Stromal cell of bone marrow (primary cell): ENCODE measurements at places on chromosomes 2 and 18.

- DNase-seq, result no peak
These were observed 31.1 kb downstream of the MYO7B start for GRCh38 chr2:127566576-127566975.

DNA sequence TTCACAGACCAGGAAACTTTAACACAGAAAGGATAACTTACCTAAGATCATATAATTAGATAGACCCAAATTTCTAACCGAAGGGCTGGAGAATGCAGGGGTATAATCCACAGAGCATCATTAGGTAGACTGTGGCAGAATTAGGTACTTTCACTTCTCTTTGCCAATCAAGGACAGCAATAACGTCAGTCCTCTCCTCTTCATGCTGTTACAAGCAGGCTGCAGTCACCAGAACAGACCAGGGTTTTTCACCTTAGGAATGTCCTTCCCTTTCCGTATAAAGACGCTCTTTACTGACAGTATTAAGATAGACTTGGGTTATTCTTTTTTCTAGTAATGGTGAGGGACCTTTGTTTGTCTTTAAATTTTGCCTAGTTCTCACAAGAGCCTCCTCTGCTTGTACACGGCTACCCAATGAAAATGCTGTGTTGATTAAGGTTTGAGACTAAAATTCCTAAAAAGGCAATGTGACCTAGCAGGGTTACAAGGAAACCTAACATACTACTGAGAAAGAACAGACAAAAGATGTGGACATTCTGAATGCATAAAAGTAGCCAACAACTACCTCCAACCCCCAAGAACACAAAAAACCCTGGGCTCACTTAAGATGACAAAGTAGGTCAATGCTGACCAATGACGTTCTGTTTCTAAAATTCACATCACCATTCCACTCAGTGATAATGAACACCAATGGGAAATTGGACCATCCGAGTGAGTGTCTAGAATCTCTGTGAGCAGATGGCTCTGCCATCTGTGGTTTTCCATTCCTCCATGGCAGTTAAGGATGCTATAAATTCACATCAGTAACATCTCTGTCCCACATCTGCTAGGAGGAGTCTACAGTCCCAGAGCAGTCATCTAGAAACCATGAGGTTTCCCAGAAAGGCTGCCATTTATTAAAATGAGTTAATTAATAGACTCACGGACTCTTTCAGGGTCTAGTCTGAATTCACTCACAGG, 2.1 kb downstream of the PDIA6 start:
- DNase-seq, result no peak

GRCh38 chr2:43488737-43489136, 107.1 kb downstream of the THADA start:
- no peak for DNase-seq

GRCh38 chr2:32711908-32712501, 84.2 kb downstream of the TTC27 start:
- DNase-seq, result no peak

GRCh38 chr2:134245340-134245984, 8.4 kb upstream of the MGAT5 start:
- DNase-seq, result peak; percentile 58

DNA sequence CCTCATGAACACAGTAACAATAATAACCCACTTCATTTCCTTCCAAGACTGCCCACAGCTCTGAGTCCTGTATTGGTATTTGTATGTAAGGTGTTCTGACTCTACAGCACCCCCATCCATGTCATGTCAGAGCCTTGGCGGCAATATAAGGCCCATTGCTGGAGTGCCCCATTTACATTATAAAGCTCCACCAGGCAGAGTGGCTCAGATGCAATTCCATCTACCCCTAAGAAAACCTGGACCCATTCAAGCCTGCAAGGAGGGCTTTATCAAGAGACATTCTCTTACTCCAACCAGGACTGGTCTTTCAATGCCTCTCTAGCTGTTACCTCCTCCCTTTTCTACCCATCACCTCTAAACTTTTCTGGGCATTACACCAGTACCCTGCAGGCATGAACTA, 101.6 kb downstream of the ANTXR1 start:
- no peak for DNase-seq

- DNase-seq, result no peak
These were observed 383.1 kb upstream of the ID2 start for GRCh38 chr2:8298783-8299182.
